ENCODE measurements at places on chromosomes 5 and 9.

- peak; percentile 21 for DNase-seq
Observed at GRCh38 chr9:138099803-138100598, 222.4 kb downstream of the CACNA1B start.

DNA sequence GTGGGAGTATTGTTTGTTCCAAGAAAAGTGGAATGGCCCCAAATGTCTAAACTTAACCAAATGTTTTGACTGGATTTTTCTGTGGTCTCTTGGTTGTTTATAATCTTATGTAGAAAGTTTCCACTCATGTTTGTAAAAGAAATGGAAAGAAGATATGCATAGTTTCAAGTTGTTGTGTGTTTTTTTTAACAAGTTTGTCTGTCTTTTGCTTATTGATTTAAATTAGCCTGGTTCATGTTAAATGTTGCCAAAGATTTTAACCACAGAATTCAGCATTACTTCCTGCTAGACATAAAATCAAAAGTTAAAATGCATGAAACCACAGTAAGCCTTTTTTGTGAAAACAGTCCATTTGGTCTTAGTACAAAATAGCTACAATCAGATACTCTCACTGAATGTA lies 14.0 kb downstream of the PPWD1 start:
- no peak for DNase-seq

DNA sequence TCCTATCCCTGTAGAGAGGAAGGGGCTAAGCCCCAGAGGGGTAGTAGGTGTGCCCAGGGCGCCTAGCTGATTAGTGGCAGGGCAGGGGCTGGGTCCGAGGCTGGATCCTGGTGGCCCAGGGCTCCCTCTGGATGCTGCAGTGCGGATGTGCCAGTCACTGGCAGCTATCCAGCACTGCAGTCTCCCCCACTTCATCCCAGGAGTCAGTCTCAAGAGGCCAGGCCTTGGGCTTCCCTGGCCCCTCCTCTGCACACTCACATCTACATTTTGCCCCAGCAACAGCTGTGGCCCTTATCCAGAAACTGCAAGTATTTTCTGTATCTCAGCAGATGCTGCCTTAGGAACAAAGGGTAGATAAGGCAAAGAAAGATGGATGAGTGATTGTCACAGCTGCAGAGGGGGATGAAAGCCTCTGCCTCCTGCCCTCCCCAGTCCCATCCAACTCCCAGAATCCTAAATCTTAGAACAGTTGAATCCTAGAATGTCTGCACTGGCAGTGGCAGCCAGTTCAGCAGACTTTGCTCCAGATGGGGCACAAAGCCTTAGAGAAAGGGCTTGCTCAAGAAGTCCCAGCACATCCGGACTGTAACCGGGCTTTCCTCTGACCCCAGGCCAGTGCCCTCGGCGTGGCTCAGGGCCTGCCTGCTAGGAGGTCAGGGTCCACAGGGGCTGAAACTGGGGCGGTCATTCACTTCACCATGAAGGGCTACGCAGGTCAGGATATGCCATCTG lies 1.6 kb downstream of the ANXA6 start:
- DNase-seq: no peak

DNA sequence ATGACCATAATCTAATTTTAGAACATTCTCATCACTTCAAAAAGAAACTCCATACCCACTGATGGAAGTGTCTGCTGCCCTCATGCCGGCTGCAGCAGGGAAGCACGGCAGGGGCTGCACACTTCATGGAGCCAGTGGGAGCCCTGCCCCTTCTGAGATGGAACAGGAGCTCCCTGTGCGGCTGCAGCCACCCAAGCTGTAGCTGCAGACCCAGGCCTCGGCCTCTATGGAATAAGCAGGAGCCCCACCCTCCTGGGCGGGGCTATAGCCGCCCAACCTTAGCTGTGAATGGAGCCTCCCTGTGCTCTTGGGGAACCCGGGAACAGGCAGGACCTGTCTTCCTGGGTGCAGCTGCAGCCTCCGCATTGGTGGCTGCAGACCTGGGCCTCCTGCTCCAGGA lies 128.5 kb downstream of the NUDT12 start:
- no peak for DNase-seq

DNA sequence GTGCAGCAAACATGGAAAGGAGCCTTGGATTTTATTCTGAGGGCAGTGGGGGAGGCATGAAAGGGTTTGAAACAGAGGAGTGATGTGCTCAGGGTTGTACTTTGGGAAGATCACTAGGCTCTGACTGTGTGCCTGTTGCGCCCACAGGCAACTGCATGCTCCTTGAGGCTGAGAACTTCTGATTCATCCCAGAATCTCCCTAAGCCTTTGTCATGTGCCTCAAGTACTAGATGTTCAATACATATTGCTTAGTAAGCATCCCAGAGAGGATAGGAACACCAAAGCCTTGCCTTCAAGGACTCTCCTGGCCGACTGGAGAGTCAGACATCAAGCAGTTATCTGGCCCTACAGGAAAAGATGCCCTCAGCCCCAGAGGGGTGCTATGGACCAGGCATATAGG lies 54.1 kb downstream of the ARHGEF37 start:
- no peak for DNase-seq

DNA sequence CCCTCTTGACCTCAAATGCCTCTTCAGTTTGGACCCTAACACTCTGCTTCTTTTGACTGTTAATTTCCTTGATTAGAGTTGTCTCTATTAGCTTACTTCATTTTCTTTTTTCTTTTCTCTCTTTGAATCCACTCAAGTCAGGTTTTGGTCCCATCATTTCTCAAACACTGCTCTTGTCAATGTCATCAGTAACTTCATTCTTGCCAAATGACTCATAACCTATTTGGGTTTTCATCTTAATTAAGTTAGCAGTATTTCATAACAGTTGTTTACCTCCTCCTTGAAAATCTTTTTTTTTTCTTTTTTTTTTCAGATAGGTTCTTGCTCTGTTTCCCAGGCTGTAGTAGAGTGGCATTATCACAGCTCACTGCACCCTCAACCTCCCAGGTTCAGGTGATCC lies 119.6 kb downstream of the PARP8 start:
- no peak for DNase-seq

- no peak for DNase-seq
Observed at GRCh38 chr9:94097788-94098414, 13.6 kb downstream of the PTPDC1 start.

GRCh38 chr9:136594492-136594891 lies 48.6 kb upstream of the NOTCH1 start:
- no peak for DNase-seq

GRCh38 chr9:89541798-89542197 lies 43.9 kb upstream of the SEMA4D start:
- no peak for DNase-seq

- no peak for DNase-seq
Observed at GRCh38 chr9:103364753-103365152, 369.6 kb downstream of the CYLC2 start.

DNA sequence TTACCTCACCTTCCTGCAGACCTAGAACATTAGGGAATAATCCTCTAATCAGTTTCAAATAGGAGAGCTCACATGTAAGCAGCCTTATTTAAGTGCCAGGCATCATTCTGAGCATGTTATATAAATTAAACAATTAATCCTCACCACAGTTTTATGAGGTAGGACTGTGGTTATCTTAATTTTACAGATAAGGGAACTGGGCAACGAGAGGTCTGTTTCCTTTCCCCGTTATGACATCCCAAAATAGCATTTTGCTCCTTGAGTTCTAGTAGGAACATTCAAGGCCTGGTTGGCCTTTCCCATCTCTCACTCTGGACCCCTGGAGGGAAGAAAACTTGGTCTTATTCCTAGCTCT lies 19.1 kb upstream of the IFNB1 start:
- no peak for DNase-seq

GRCh38 chr5:59254055-59254687 lies 639.4 kb downstream of the PDE4D start:
- no peak for DNase-seq

- DNase-seq: no peak
Observed at GRCh38 chr5:137305971-137306602, 193.0 kb downstream of the SPOCK1 start.

DNA sequence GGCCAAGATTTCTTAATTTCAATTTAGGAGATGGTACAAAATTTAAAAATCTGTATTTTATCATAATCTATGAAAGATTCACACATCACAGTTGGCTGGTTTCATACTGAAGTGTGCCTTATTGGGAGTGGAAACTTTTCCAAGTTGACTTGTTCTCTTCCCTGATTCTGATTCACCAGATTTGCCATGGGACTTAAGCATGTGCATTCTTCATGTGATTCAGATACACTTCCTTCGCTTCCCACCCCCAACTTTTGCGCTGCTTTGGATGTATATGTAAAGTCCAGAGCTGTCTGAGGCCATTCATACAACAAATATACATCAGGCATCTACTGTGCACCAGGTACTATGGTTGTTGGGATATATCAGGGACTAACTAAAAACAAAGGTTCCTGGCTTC lies 34.4 kb downstream of the CPEB4 start:
- DNase-seq: no peak

DNA sequence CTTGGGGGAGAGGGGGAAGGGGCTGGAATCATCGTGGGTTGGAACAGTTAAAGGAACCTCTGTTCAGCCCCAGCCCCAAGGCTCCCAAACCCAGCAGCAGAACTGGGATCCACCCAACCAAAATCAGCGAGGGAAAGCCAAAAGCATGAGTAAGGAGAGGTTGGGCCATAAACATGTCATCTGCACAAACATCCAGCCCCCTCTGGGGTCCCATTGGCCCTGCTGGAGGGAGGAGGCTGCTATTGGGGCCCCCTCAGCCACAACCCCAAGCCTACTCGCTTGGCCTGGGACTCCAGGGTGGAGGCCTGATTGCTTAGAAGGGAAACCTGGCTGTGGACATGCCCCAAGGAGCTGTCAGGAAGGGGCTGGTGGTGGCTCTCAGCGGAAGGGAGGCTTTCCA lies 154.9 kb downstream of the FGF18 start:
- DNase-seq: no peak

All from D341Med (cell line).